Cardiac muscle cell (in vitro differentiated cells and primary cell): ENCODE measurements at places on chromosomes 6 and 20.
A peak's percentile ranks its signal among the peaks of the same experiment; 100 is the strongest.

DNA sequence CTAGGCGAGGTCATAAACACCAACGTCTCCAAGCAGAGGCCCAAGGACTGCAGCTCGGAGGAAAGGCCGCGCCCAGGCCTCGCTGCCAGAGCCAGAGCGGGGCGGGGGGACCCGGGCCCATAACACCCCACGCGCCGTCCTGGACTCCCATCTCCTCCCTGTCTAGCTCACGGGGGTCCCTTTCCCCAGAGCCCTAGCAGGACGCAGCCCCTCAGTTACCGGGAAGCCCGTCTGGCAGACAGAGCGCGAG, 44.9 kb downstream of the MDFI start:
- no peaks in the 10 kb centered on the region for H3K36me3 ChIP-seq
- DNase-seq, result no peak
- no peak overlapping the region for H3K4me3 ChIP-seq
- H3K27ac ChIP-seq, result no peak overlapping the region
- H3K27me3 ChIP-seq, result no peaks in the 10 kb centered on the region

DNA sequence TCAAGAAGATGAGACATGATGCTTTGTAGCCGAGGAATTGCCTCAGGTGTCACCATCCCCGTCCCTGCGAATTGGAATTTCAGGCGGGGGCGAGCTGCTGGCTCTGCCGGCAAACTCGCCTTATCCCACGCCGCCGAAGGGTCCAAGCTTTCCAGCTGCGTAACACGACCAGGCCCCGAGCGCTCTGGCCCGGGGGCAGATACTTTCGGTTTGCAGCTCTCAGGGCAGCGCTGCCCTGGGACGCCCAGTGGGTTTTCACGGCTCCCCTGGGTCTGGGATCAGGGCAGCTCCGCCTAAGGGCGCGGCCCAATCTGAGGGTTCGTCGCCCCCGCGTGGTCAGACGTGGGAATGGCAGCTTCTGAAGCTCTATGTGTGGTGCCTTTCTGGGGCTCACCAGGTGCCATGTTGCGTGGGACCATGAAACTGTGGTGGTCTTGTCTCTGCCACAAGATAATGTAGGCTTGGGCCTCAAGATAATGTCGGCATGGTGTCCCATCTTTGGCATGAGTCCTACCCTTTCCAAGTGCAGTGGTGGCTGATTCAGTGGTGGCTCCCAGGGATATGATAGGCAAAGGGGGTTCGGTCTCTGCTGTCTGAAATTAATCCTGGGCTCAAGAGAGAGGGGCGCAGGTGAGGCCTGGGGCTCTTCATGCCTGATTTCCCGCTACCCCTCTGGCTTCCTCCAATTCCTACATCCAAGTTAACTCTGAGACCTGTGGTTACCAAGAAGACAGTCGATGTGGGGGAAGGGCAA, 21.0 kb downstream of the PIGT start:
- no peaks in the 10 kb centered on the region for H3K4me1 ChIP-seq
- no peak overlapping the region for H3K27ac ChIP-seq
- DNase-seq, result peak; percentile 92
- no peaks in the 10 kb centered on the region for H3K36me3 ChIP-seq
- H3K4me3 ChIP-seq, result peak overlapping the region; percentile 31

DNA sequence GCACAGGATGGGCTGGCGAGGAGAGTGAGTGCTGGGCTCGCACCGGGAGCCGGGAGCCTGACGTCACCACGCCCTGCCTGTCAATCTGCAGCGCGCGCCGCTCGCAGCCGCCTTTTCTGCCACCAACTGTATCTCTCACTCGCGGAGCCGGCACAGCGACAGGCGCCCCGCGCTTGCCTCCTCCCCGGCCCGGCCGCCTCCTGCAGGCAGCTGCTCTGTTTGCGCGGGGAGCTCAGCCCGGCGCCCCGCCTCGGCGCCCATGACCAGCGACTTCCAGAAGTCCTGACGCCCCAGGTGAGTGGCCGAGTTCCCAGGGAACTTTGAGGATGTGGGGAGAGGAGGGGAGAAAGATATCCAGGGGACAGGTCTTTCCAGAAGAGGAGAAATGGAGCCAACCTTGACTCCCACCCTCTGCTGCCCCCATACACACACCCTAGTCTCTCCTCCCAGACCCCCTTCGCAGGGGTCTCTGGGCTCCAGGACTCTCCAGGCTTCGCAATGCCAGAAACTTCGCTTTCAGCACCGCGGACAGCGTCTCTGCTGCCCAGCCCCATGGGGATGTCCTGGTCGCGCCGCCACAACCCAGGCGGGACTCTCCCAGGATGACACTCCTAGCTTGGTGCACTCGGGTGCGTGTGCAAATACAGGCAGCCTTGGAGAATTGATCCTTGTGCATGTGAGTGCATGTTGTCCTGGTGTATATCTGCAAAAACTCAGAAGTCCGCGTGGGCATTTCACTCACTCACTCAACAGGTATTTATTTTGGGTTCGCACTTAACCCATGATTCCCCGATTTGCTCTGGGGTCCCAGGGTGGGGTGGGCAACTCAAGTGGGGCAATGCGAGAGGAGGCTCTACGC, at the start of gene GPR6:
TSS of gene GPR6 (plus strand) at position 138 of the 859 bp plus-strand sequence. CDS start 802 bp downstream, outside the sequence.
- H3K27me3 ChIP-seq, result peaks cover 91% of the 10 kb centered on the region
- H3K4me3 ChIP-seq, result peak within 1 kb of the TSS; percentile 15
- no peak within 1 kb of the TSS for H3K27ac ChIP-seq
- DNase-seq, result peak; percentile 95
- peaks cover 4% of the 10 kb centered on the region for H3K4me1 ChIP-seq

DNA sequence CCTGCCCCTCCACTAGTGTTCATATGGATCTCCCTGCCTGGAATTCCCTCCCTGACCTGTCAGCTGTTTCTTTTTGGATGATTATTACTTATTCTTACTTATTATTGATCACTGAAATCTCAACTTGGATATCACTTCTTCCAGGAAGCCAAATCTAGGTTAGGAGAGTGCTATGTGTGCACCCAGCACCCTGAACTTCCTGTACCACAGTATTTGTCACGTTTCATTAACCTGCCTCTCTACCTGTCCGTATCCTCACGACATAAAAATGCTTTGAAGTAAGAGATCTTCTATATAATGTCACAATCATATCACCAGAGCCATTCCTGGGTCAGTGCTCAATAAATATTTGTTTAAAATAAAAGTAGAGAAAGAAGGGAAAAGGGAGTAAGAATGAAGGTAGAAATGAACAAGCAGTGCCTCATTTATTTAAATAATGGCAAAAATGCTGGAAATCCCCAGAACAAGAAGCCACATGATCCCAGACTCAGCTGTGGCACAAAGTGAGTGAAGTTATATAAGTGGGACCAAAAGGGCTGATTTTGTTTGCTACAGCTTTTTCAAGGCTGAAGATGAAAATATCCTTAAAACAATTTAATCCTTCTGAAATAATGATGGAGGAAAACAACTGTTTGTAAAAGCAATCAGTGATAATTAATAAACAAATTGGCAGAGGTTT, 88.0 kb upstream of the MANEA start:
- H3K27me3 ChIP-seq, result no peaks in the 10 kb centered on the region
- H3K4me1 ChIP-seq, result no peaks in the 10 kb centered on the region
- DNase-seq, result no peak
- no peaks in the 10 kb centered on the region for H3K36me3 ChIP-seq

DNA sequence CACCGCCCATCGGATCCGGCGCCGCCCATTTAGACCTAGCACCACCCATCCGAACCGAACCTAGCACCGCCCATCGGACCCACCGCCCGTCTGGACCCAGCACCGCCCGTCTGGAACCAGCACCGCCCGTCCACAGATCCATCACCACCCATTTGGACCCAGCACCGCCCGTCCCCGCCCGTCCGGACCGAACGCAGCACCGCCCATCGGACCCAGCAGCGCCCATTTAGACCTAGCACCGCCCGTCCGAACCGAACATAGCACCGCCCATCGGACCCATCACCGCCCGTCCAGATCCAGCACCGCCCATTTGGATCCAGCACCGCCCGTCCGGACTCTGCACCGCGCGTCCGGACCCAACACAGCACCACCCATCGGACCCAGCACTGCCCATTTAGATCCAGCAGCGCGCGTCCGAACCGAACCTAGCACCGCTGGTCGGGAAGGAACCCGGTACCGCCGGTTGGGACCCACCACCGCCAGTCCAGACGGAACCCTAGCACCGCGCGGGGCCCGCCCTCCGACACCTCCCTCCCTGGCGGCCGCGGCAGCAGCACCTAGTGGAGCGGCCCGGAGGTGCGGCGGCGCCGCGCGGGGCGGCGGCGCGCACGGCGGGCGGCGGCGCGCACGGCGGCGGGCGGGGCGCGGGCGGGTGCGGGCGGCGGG, 348 bp upstream of the AFDN start:
- H3K27me3 ChIP-seq, result no peaks in the 10 kb centered on the region
- peak overlapping the region; percentile 86 for H3K4me3 ChIP-seq
- H3K27ac ChIP-seq, result no peak overlapping the region

DNA sequence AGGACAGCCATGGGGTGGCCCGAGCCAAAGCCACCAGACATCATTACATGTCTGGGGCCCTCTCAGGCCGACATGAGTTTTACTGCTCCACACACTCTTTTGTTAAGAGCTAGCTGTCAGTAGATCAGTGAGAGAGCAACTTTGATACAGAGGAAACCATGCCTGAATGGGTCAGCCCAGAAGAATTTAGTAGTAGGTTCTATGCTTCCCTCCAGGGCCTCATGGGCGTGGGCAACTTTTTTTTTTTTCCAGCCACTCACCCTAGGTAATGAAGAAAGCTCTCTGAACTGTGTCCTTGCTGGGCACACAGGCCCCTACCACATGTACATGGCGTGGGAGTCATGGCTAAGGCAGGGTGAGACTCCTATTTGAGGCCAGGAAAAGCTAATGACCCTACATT, 38.8 kb downstream of the HLA-F start:
- H3K4me3 ChIP-seq, result no peak overlapping the region
- no peaks in the 10 kb centered on the region for H3K27me3 ChIP-seq
- no peaks in the 10 kb centered on the region for H3K4me1 ChIP-seq
- no peaks in the 10 kb centered on the region for H3K36me3 ChIP-seq
- no peak overlapping the region for H3K27ac ChIP-seq

- peak; percentile 77 for DNase-seq
- H3K4me1 ChIP-seq, result peaks cover 41% of the 10 kb centered on the region
- peak overlapping the region; percentile 98 for H3K27ac ChIP-seq
- peak overlapping the region; percentile 79 for H3K4me3 ChIP-seq
- H3K27me3 ChIP-seq, result no peaks in the 10 kb centered on the region
- no peaks in the 10 kb centered on the region for H3K36me3 ChIP-seq
Observed at GRCh38 chr20:41137614-41138474, 501 bp downstream of the PLCG1 start.

GRCh38 chr6:143074101-143074500, 13.4 kb downstream of the AIG1 start:
- H3K36me3 ChIP-seq, result no peaks in the 10 kb centered on the region
- no peak for DNase-seq
- no peak overlapping the region for H3K4me3 ChIP-seq
- H3K27ac ChIP-seq, result no peak overlapping the region

- no peaks in the 10 kb centered on the region for H3K36me3 ChIP-seq
- no peak for DNase-seq
- no peaks in the 10 kb centered on the region for H3K4me1 ChIP-seq
- H3K27ac ChIP-seq, result no peak overlapping the region
- no peaks in the 10 kb centered on the region for H3K27me3 ChIP-seq
Observed at GRCh38 chr6:82597201-82597600, 233.6 kb downstream of the TPBG start.

DNA sequence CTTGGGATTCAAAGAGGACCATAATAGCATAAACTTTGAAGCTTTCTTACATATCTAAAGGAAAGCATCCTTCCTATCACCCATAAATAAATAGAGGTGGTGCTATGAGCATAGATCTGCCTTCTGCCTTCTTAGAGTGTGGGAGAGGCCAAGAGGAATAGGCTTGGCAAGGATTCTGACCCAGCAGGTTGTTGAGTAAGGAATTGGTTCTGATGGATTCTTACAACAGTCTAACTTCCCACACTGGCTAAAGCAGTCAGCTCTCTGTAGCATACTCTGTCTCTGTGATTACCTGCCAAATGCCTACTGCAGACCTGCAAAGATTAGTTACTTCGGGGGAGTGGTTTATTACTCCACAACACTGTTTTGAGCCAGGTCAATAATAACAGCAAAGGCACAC, 198.0 kb upstream of the RAB32 start:
- DNase-seq, result no peak
- H3K4me3 ChIP-seq, result no peak overlapping the region
- no peaks in the 10 kb centered on the region for H3K36me3 ChIP-seq
- no peaks in the 10 kb centered on the region for H3K27me3 ChIP-seq

GRCh38 chr20:63140514-63141433, 75.2 kb downstream of the YTHDF1 start:
- no peak overlapping the region for H3K27ac ChIP-seq
- peaks cover 7% of the 10 kb centered on the region for H3K27me3 ChIP-seq
- no peaks in the 10 kb centered on the region for H3K4me1 ChIP-seq
- no peak for DNase-seq
- no peak overlapping the region for H3K4me3 ChIP-seq

- DNase-seq, result no peak
- no peaks in the 10 kb centered on the region for H3K36me3 ChIP-seq
- no peak overlapping the region for H3K4me3 ChIP-seq
Observed at GRCh38 chr6:894274-894673, 201.3 kb upstream of the EXOC2 start.

DNA sequence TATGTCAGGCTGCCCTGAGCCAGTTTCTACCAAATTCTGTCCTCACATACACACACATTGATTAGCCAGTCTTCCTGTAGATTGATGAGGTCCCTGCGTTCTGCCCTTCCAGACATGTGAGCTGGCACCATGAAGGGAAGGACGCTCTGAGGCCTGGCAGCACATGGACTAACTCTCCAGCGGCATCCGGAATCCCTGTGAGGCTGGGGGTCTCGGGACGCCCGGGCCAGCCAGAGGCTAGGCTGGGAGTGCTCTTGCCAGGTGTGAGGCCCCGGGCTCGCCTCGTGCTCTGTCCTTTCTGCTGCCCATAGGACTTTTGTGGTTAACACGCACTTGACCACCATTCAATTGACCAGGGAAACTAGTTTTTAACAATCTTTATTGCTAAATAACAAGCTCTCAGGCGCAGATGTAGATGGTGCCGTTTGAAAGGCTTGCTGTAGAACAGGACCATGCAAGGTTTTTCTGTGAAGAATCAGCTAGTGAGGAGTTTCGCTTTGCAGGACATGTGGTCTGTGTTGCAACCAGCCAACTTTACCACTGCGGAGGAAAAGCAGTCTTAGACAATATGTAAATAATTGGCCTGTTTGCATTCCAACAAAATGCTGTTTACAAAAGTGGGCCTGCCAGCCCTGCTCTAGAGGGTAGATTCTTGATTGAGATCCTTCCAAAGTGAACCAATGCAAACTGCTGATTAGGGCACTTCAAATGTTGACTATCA, 29.3 kb downstream of the FOXF2 start:
- no peaks in the 10 kb centered on the region for H3K36me3 ChIP-seq
- H3K27ac ChIP-seq, result no peak overlapping the region
- no peaks in the 10 kb centered on the region for H3K27me3 ChIP-seq
- no peak for DNase-seq
- no peaks in the 10 kb centered on the region for H3K4me1 ChIP-seq

DNA sequence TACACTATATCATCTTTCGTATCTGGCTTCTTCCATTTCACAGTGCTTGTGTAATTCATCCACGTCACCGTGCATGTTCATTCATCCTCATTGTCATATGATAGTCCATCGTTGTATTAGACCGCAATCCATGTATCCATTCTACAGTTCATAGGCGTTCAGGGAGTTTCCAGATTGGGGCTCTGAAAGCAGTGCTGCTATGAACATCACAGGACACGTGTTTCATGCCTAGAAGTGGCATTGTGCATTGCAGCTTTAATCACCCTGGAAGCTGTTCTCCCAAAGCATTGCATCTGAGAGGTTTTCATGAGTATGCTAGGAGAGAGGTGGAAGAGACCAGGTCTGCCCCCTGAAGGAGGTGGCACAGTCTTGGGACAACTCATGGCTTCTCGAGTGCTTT, 35.3 kb downstream of the BMP7 start:
- no peak overlapping the region for H3K27ac ChIP-seq
- no peak overlapping the region for H3K4me3 ChIP-seq
- H3K4me1 ChIP-seq, result peaks cover 8% of the 10 kb centered on the region
- no peaks in the 10 kb centered on the region for H3K27me3 ChIP-seq
- peaks cover 14% of the 10 kb centered on the region for H3K36me3 ChIP-seq
